CD4-positive, alpha-beta T cell treated with Interleukin-17A for 4 hours (primary cell): ENCODE measurements at places on chromosomes 5 and 9.

- DNase-seq: peak; percentile 23
Observed at GRCh38 chr9:20314981-20315380, 307.3 kb downstream of the MLLT3 start.

DNA sequence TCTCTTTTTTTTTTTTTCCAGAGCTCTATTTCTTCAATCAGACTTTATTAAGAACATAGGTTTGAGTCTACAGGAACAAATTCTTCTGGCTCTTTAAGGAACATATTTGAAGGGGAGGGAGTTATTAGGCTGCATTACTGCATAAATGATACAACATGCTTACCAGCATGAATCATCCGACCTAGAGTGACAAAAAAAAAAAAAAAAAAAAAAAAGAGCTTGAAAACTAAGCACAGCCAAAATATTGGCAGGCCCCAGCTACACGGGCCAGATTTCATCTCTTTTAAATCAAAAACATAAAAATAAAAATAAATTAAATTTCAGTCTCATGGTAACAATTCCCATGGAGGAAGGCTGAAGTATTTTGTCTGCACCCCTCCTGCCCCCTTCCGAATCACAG, 26.3 kb downstream of the MSX2 start:
- no peak for DNase-seq

- DNase-seq: no peak
Observed at GRCh38 chr5:37080697-37081096, 168.5 kb downstream of the CPLANE1 start.

DNA sequence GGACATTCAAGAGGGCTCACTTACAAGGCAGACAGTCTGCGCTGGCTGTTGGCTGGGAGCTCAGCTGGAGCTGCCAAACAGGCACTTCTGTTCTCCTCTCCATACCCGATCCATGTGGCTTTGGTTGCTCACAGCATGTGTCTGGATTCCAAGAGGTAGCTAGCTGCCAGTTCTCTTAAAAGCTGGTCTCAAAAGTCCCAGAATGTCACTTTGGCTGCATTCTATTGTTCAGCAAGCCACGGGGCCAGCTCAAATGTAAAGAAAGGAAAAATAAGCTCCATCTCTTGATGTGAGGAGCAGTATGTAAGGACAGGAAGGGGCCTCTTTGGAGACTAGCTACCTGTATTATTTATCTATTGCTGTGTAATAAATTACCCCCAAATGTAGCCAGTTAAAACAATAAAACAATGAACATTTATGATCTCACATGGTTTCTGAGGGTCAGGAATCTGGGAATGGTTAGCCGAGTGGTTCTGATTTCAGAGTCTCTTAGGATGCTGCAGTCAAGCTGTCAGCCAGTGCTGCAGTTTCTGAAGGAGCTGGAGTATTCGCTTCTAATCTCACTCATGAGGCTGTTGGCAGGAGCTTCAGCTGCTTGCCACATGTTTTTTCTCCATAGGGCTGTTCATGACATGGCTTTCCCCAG, 112.7 kb upstream of the CLINT1 start:
- DNase-seq: no peak

DNA sequence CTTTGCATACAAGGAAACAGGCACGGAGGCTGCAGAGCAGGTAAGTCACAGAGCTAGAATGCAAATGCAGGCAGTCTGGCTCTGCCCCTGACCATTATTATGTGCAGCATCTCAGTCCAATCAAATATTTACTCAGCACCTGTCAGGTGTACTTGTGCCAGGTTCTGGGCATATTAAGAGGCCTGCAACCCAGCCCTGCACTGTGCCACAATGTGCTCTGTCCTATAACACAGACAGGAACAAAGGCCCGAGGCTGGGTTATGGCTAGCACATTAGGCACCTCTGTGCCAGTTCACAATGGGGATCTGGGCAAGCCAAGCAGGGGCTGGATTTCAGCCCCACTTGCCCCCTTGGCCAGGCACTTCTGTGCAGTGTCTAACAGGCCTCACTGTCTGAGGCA, 14.0 kb downstream of the ARL15 start:
- DNase-seq: no peak
